ENCODE measurements at places on chromosomes 7 and 10.
A peak's percentile ranks its signal among the peaks of the same experiment; 100 is the strongest.

GRCh38 chr7:44534501-44534900 is 6.6 kb downstream of the NPC1L1 start:
- DNase-seq = peak; percentile 85

DNA sequence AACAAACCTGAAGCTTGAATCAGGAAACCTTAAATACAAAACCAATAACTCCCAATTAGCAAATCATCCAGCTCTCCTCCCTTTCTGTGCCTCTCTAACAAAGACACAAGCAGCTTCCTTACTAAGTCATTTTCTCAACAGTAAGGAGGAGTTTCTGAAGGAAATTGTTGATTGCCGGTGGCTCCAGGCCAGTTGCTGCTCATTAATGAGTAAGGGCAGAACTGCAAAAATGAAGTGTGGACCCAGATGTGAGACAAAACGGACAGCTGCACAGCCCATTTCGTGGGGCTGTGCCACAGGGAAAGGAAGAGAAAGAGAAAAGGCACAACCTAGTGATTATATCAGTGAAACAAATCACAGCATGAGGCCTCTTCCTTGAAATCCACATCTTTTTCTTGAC is 42.8 kb upstream of the RHOBTB1 start:
- DNase-seq = no peak

- peak; percentile 54 for DNase-seq
These were observed 10.9 kb downstream of the PDZD8 start for GRCh38 chr10:117364110-117364960.

- DNase-seq = no peak
These were observed 27.6 kb downstream of the SNX13 start for GRCh38 chr7:17912536-17913235.

DNA sequence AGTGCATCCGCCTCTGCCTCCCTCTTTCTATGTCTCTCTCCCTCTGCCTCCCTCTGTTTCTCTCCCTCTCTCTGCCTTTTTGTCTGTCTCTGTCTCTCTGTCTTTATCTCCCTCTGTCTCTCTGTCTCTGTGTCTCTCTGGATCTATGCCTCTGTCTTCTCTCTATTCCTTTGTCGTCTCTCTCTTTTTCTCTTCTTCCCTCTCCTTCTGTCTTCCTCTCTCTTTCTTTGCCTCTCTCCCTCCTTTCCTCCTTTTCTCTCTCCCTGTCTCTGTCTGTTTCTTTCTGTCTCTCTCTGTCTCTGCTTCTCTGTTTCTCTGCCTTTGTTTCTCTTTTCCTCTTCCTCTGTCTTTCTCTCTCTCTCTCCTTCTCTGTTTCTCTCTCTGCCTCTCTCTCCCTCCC is 678.8 kb upstream of the NRP1 start:
- DNase-seq = no peak

DNA sequence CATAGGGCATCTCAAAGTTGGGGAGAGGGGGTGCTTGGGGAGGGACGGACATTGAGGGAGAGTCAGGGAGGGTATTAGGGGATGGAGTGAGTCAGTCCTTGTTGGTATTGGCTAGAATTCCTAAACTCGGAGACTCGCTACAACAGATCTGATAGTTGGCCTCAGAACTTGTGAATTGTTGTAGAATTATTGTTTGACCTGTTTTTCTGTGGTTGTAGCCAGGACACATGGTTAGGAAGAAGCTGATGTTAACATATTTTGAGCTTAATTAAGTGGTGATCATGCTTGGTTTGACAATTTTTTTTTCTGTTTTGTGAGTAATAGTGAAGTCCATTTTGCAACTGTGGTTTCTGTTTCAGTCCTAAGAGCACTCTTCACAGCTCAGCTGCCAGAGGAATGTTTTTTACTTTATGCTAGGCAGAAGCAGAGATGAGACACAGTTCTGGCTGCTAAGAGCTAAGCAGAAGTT is 1190.3 kb upstream of the C7orf33 start:
- no peak for DNase-seq

DNA sequence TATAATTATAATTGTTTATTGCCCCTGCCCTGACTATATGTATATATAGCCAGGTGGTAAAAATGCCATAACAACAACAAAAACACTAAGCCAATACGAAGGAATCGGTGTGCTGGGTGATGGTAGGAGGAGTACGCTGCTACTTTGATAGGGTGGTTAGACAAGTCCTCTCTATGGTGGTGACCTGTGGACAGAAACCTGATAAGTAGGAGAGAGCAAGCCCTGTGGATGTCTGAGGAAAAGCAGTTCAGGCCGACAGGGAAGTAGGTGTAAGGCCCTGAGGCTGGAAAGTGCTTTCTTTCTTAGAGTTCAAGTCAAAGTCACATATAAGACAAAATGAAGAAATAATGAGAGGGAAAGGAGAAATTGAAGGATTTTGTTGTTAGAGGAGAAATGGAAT is 823.8 kb upstream of the CELF2 start:
- no peak for DNase-seq

- no peak for DNase-seq
These were observed 21.1 kb downstream of the KLLN start for GRCh38 chr10:87842220-87842641.

DNA sequence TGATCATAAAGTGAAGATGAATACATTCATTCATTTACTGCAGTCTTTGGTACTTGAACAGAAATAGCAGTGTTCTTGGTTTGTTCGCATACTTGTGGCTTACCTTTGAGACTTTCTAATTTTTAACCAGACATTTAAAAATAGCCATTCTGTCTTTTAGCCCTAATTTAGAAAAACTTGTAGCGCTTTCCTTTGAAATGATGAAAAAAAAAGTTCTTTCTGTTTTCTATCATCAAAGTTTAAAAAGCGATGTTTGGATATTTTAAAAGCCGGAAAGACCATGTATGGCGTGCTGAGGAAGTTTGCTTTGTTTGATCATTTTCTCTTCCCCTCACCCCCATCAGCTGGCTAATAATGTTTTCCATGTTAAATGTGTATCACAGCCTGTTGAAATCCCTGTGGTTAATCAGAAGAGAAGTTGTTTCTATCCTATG is 116.3 kb downstream of the CUX1 start:
- no peak for DNase-seq

GRCh38 chr7:129553899-129554461 is 51.6 kb downstream of the SMKR1 start:
- peak; percentile 53 for DNase-seq

DNA sequence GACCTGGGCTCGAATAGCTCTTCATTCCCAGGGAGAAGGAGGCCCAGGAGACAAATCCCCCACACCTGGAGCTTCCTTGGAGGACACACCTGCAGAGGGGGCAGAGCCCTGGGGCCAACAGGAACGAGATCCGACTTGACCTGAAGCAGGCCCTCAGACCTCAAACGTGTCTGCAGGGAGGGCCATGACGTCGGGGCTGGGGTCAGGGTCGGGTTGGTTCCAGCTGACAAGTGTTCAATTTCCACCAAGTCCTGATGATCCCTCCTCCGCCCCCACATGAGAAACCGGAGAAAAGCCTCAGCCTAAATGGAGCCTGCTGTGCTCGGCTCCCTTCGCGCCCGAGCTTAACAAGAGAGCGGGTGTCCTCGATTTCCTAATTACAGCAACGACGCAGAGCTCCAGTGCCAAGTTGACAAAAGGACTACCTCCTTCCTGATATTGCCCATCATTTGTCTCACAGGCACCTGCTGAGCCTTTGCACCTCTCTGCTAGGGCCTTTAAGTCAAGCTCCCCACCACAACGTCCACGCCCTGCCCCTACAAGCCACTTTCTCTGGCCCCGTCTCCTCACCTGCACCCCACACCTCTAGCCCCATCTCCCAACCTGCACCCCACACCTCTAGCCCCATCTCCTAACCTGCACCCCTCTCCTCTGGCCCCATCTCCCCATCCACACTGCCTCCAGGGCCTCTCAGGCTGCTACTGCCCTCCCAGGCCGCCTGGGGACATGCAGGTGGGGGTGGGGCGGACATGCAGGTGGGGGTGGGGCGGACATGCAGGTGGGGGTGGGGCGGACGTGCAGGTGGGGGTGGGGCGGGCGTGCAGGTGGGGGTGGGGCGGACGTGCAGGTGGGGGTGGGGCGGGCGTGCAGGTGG is 519.4 kb downstream of the GLRX3 start:
- DNase-seq = no peak

GRCh38 chr10:13872411-13872810 is 285.6 kb downstream of the PRPF18 start:
- DNase-seq = no peak

- DNase-seq = no peak
These were observed 1.5 kb upstream of the INSIG1 start for GRCh38 chr7:155296006-155296787.

GRCh38 chr7:42233695-42234331 is 3.2 kb downstream of the GLI3 start:
- DNase-seq = no peak

DNA sequence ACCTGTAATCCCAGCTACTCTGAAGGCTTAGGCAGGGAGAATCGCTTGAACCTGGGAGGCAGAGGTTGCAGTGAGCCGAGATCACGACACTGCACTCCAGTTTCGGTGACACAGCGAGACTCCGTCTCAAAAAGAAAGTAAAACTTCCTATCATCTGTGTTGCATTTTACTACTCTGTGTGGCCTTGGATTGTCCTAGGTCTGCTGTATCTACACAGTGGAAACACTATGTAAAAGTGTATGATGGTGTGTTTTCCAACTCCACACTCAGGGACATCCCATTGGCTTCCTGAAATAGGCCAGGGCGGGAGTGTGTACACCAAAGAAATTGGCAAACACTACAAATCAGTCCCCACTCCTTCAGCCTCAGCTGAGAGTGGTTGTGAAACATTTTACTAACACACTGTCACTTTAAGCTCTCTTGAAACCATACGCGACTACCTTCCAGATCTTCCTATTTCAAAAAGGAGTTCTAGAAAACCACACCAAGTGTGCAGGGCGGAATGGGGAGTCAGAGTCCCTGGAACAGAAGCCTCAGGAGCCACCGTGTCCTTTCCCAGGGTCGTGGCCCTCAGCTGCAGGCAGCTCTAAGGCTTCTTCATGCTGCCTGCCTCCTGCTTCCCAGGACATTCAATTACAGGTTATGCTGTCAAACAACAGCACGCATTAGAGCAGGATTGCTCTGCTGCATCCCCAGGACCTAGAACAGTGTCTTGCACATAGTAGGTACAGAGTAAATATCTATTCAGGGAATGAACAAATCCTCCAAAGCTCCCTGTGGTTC is 275.4 kb downstream of the PARD3 start:
- no peak for DNase-seq

DNA sequence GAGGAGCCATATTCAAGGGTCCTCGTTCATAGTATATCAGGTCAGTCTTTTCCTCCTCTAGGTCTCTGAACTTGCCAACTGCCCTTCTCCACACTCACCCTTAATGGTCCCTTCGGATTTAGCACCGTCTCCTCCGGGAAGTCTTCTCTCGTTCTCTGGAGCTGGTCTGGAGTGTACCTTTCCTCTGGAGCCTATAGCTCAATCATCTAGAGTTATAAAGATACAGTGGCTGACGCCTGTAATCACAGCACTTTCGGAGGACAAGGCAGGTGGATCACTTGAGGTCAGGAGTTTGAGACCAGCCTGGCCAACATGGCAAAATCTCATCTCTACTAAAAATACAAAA is 4.4 kb upstream of the SCD start:
- DNase-seq = no peak

DNA sequence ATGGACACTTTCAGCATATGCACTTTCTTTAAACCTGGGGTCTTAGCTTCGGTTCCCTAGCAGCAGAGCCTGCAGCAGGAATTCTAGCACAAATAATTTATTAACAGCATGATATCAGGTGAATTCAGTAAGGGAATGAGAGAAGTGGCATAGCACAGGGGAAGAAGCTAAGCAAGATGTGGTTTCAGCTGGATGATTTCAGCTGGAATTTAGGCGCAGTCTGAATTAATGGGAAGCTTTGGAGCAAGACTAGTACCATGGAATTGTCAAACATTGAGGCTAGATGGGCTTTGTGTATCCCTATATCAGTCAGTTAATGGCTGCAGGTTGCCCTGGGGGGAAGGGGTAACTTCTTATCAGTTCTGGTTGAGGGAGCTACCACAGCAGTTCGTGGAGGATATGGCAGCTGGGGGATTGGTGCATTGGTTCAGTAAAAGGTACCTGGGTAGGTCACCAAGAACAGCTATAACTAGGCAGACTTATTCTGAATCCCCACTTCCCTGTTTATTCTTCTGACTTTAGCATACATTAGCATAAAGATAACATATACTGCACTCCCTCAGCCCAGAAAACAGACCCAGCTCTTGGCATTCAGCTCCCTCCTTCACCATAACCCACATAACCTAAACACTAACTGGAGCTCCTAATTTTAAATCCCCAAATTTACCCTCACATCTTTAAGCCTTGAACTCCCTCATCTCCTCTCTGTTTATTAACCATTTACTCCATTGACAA is 46.8 kb upstream of the NAMPT start:
- DNase-seq = no peak

DNA sequence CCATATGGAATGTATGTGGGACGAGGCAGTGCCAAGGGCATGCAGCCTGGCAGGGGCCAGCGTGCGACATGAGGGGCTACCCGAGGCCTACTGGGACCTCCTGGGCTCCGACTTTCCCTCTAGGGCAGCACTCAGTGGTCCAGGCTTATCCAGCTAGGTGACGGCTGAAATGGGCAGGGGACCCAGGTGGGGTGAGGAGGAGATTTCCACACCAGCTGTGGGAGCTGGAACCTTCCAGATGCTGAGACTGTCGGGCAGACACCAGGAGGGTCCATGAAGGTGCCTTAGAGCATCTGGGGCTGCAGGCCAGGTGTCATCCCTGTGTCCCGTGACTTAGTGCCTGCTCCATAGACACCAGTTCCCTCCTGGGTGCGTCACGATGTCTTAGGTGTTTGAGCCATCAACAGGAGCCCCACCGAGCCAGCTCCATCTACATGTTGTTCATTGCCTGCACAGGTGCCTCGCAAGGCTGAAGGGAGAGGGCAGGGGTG is 13.4 kb downstream of the ZNF316 start:
- DNase-seq = no peak

DNA sequence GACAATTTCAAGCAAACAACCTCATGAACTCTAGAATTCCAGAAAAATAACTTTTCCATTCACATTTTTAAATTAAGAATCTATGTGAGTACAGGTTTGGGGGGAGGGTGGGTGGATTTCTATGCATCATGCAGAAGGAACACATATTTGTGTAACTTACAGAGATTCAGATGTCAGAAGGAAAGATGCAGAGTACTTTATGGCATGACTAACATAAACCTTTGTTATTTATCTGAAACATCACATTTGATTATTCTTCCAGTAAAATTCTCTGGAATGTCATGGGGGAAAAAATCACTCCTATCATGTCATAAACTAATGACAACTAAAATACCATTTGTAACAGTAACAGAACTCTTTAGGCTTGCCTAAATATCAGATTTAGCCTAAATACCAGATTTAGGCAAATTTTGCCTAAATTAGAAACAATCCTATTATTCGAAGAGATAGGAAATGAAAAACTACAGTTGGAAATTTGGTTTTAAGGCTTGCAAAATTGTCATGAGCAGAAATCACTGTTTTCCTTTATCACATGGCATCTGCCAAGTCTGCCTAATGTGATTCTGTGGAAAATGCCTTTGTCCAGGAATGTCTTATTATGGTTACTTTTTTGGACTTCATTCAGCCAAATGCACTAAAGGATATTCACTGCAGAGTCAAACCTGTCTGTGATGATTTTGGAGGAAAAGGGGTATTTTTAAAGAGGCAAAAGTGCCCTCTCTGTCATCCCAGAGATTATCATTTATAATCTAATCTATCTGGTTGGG is 527.7 kb upstream of the CELF2 start:
- DNase-seq = no peak

Data from hematopoietic multipotent progenitor cell treated with erythropoietin and hydrocortisone succinate and interleukin-3 and kit ligand, for 4 days (in vitro differentiated cells).